ENCODE measurements at places on chromosomes 6 and 20.

GRCh38 chr6:83707829-83708545, 914 bp downstream of the SNAP91 start:
- no peak for DNase-seq

GRCh38 chr6:159107451-159108260, 61.5 kb upstream of the FNDC1 start:
- no peak for DNase-seq

DNA sequence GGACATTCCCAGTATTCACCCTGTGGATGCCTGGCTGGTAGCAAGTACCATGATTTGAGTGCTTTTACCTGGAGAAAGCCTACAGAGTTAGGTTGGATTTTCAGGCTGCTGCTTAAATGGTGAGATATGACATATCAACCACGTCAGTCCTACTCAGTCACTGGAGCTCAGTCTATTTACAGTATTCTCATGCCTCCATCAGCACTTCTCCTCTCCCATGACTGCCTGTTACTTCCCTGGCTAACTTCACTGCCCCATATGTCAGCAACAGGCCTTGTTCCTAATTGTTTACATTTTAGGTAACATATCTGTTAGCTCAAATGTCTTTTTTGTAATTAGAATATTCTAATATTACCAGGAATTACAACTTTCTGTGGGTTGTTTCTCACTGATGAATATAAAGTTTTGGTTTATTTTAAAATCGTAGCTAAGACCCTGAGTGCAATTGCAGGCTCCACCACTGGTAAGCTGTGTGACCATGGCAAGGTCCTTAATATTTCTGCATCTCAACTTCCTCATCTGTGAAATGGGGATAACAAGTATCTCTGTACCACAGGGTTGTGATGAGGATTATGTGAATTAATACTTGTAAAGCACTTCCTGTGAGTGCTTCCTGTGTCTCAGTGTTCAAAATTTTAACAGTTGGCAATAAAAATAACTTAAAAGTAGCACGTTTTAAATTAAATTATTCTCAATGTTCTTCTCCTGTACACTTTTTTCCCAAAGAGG, 54.3 kb downstream of the RNF144B start:
- no peak for DNase-seq

DNA sequence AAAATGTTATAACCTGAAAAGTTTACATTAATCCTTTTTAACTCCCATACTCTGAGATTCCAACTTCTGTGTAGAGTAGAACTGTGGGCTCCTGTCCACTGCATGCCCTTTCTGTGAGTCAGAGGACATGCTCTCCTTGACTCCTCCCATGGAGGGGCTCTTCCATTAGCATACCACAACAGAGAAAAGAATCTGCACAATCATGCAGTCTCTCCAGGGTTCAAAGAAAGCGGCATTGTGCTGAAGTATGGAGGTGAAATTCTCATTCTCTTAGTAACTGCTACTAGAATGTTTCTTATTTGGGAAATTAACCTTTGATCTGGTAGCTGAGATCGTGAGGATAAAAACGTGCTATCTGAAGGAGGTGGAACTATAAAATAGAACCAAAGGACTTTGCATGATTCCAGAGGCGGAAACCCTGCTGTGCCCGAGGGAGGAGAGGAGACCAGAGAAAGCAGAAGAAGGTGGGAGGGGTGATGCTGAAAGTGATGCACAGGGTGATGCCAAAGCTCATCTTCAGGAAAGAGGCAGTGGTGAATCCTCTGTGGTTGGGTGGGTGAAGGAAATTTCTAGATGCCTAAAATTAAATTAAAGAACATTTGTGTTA, 202.2 kb upstream of the PCSK2 start:
- DNase-seq, result no peak

- DNase-seq, result no peak
These were observed 177.7 kb downstream of the ZDHHC14 start for GRCh38 chr6:157558487-157559200.

DNA sequence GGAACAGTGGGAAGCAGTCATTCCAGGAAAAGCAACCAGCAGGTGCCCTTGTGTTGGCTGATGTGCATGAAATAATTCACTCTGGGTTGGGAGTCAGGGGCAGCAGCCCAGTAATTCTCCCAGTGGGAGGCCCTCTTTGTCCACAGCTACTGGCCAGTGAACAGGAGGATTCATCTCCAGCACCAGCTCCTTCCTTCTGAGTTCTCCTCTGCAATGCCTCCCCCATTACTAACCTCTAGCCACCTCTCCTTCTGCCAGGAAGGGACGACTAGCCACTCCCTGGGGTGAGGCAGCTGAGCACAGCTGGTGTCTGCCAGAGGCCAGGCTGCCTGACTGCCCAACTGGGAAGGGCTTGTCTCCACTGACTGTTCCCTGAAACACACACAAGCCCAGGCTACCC, 12.5 kb upstream of the R3HDML start:
- no peak for DNase-seq

GRCh38 chr6:155110721-155111120, 115.6 kb downstream of the TIAM2 start:
- DNase-seq, result no peak

DNA sequence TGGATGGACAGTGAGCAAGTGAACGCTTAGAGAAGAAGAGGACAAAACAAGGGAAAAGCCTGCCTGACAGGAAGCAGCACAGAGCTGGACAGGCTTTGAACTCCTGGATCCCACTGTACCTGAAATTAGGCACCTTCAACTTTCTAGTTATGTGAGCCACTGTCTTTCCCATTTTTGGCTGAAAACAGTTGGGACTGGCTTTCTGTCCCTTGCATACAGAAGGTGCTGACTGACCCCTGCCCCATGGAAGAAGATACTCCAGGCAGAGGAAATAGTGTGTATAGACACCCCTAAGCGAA, 122.8 kb downstream of the CEBPB start:
- no peak for DNase-seq

GRCh38 chr6:133301835-133302234, 60.7 kb downstream of the EYA4 start:
- no peak for DNase-seq

DNA sequence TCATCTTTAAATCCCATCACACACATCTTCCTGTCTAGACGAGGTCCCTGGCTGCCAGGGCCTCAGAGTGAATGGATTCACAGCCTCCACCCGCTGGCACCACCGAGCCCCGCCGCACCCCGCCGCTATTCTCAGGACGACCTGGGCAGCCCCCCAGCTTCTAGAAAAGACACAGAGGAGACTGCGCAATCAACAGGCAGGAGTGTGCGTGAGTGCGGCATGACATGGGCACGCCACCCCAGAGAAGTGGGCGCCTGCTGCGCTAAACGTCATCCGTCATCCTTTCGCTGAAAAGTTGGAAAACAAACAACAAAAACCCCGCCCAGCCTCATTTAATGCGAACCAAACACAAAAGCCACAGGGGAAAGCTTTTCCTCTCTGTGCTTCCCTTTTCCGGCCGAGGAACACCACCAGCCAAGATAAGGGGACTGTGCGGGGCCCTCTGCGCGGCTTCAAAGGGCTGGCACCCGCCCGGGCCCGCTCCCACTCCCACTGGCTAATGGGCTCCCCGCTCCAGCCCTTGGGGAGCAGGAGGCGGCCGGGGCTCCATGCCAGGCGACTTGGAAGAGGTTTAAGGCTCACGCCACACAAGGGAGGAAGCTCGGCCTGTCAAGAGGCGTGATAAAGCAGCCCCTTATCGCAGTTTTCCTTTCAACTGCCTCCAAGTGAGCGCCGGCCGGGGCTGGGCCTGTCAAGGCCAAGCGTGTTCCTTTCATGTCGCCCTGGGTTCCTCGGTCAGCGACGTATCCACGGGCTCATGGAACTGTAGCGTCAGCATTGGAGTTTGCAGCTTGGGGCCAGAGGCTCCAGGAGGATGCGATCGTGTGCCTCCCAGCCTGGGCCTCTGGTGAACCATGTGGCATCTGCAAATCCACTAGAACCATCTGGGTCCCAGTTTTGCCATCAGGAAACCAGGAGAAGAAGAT, 50.1 kb downstream of the NFATC2 start:
- no peak for DNase-seq

- DNase-seq, result no peak
These were observed 6.7 kb downstream of the C20orf203 start for GRCh38 chr20:32667027-32667426.

DNA sequence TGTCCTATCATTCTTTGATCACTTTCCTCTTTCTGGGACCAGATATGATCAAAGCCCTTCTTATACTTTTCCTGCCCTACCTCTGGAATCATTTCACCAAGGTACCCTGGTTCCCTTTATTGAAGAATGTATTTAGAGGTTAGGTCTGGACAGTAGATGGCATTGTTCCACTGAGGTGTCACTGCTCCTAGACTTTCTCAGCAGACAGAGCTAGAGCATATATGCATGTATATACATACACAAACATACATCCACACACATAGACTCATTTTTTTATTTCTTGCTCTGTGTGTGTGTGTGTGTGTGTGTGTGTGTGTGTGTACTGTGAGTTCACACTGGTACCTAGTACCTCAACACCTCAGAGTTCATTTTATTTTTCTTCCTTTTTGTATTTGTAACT, 40.9 kb downstream of the PTPRA start:
- DNase-seq, result no peak

DNA sequence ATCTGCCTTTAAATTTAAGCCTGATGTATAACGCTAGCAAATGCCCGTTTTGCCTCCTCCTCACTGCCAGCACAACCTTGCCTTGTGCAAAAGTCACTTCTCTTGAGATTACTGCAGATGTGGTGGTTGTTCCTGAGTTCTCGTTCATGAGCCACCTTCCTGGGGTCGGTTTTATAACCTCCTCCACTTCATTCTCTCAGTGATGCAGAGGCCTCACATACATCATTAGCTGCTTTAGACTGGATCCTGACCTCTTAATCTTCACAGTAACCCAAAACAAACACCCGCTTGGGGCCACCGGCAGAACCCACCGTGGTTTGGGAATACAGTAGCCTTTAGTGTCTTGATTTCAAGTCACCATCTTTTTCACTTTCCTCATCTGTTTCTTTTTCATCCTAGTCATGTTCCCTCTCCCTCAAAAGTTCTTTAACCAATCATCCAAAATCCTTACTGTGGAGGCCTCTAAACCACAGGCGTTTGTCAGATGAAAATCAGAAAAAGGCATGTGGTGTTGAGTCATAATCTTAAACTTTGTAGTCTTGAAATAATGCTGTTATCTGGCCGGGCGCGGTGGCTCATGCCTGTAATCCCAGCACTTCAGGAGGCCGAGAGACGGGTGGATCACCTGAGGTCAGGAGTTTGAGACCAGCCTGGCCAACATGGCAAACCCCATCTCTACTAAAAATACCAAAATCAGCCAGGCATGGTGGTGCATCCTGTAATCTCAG, 430.3 kb upstream of the SOX4 start:
- no peak for DNase-seq

- no peak for DNase-seq
These were observed 1.3 kb upstream of the CARMIL1 start for GRCh38 chr6:25277857-25278256.

DNA sequence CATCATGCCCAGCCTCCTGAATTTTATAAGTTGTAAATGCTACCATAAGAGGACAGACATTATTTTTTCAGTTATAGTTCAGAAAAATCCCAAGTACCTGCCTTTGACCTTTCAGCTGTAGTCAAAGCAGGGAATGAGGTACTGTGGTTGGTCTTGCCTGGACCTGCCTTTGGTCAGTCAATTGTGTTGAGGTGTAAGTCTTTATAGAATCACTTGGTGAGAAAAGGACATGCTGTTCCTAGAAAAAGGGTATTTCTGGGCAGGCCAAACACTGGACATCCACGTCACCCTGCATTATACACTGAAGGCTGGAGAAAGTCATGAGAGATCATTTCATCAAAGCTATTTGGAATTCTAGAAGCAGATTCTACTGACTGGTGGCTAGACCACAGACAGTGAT, 40.3 kb downstream of the PEX7 start:
- no peak for DNase-seq

GRCh38 chr6:74409447-74409846, 713.4 kb downstream of the CD109 start:
- DNase-seq, result no peak

- peak; percentile 34 for DNase-seq
These were observed 616 bp downstream of the CHMP4B start for GRCh38 chr20:33811776-33812151.

GRCh38 chr6:26270486-26270861, 94.5 kb upstream of the BTN3A2 start:
- DNase-seq, result no peak

DNA sequence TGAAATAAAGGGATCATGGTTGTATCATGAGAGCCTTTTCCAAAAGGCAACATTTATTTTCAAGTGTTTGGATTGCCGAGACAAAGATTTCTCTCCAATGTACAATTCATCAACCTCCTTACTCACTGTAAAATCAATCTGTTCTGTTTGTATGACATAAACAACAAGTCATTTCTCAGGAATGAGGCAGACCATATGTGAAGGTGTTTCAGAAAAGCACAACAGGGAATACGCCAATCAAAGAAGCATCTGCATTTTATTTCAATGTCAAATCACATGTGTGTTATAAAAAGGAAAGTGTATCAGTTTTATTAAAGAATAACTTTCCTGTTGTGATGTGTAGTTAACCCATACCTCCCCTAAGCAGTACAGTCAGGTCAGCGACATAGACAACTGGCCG, 653.7 kb downstream of the TFAP2A start:
- no peak for DNase-seq

DNA sequence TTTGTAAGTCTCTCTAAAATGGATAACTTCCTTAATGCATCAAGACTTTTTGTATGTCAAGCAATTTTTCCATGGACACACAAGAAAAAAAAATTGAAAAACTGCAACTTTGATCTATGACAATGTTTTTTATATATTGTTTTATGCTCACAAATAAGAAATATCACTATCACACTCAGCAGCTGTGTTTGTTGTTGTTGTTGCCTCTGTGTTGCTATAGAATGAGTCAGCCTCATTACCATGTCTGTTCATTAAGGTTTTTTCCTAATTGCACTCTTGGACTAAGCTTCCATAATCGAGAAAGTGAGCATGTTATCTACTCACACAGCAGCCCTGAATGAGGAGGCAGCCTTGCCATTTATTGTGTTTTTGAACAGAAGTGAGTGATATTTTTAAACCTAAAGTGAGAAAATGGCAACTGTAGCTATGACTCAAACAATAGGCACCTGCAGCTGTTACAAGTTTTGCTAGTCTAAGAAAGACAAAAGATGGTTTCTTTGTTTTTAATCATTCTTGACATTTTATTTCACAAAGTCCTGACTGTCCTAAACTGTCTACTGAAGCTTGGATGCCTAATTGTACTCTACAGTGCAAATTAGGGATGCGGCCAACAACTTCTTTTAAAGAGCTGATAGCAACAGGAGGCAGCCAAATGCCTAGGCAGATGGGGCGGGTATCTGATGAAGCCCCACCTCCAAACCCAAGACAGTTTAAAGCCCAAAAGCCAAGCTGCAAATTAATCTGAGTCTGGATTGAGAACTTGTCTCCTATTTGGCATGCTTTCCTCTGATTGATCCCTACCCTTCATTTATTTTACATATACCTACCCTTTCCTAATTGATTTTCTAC, 77.9 kb upstream of the DOK5 start:
- DNase-seq, result no peak

DNA sequence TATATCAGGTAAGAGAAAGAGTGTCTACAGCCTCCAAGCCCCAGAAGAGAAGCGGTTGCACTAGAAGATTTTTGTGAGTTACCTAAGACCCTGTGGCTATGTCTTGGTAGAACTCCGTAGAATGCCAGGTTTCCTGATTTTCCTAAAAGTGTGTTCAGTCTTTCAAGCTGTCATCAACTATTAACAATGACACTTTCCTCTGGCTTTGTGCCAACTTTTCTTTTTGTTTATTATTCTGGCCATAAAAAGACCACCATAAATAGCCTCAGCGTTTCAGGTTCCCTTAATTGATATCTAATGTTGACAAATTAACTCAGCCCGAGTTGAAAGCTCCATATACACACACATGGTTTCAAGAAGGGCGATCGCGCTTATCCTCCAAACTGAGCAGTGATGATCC, 1.2 kb downstream of the PAK5 start:
- no peak for DNase-seq

All from activated CD4-positive, CD25-positive, alpha-beta regulatory T cell treated with anti-CD3 and anti-CD28 coated beads, Interleukin-2, amount 50 U/mL, for 72 hours (primary cell).